Pancreas (tissue), 10 donors: ENCODE measurements at places on chromosomes 13 and 19.
A peak's percentile ranks its signal among the peaks of the same experiment; 100 is the strongest.

- H3K36me3 ChIP-seq, result no peaks in the 10 kb centered on the region
- H3K27me3 ChIP-seq, result no peaks in the 10 kb centered on the region
- H3K4me3 ChIP-seq, result no peak overlapping the region
- H3K27ac ChIP-seq, result no peak overlapping the region
Observed at GRCh38 chr13:98401934-98402333, 175.0 kb downstream of the STK24 start.

GRCh38 chr19:33758541-33759013 lies 38.1 kb upstream of the KCTD15 start:
- peak; percentile 50 for DNase-seq
- no peaks in the 10 kb centered on the region for H3K27me3 ChIP-seq
- no peak overlapping the region for H3K27ac ChIP-seq
- H3K4me1 ChIP-seq, result no peaks in the 10 kb centered on the region
- H3K36me3 ChIP-seq, result no peaks in the 10 kb centered on the region

GRCh38 chr19:4357095-4357797 lies 13.9 kb downstream of the MPND start:
- DNase-seq, result peak; percentile 66
- H3K4me1 ChIP-seq, result no peaks in the 10 kb centered on the region
- H3K4me3 ChIP-seq, result no peak overlapping the region
- H3K27ac ChIP-seq, result no peak overlapping the region
- peaks cover 18% of the 10 kb centered on the region for H3K36me3 ChIP-seq

- no peaks in the 10 kb centered on the region for H3K4me1 ChIP-seq
- no peak for DNase-seq
- H3K4me3 ChIP-seq, result no peak overlapping the region
- H3K27ac ChIP-seq, result no peak overlapping the region
- H3K36me3 ChIP-seq, result no peaks in the 10 kb centered on the region
- H3K27me3 ChIP-seq, result no peaks in the 10 kb centered on the region
Observed at GRCh38 chr13:59689057-59689456, 474.7 kb downstream of the DIAPH3 start.

- H3K27me3 ChIP-seq, result no peaks in the 10 kb centered on the region
- no peak overlapping the region for H3K4me3 ChIP-seq
- DNase-seq, result no peak
- no peak overlapping the region for H3K27ac ChIP-seq
- peaks cover 24% of the 10 kb centered on the region for H3K36me3 ChIP-seq
Observed at GRCh38 chr19:40584007-40584406, 7.3 kb downstream of the SHKBP1 start.

DNA sequence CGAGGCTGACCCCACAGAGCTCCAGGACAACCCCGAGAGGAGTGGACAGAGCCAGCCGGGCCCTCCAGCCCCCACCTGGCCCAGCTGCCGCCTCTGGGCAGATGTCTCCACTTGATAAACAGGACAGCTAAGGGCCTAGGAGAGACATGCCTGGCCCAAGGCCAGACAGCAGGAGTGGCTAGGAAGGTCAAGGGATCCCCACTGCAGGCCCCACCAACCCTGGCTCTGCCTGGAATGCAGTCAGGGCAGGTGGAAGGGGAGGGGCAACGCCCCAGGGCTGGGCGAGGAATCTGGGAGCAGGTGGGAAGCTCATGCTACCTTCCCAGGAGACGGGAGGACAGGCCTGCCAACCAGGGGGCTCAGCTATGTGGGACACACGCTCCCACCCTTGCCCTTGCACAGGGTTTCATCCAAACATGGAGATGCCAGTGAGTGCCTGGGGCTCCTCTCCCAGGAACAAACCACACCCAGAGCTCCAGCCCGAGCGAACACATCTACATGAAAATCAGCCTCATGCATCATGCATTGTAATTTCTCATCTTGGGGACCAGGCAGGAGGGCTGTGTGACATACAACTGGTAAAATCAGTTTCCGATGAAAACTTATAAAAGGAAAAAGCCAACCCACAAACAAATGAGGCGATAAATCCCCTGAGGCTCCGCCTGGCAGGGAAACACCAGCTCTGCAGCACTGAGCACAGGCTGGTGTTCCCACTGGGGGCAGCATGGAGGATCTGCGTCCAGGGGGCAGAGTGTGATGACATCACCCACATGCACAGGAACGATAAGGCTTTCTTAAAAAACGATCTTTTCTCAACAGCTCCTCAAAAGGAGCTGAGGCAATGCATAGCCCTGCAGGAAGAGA lies 25.0 kb downstream of the SH3GL1 start:
- DNase-seq, result peak; percentile 73
- H3K36me3 ChIP-seq, result no peaks in the 10 kb centered on the region
- peak overlapping the region; percentile 51 for H3K27ac ChIP-seq
- H3K4me1 ChIP-seq, result peaks cover 82% of the 10 kb centered on the region
- H3K4me3 ChIP-seq, result no peak overlapping the region

- peak overlapping the region; percentile 68 for H3K4me3 ChIP-seq
- DNase-seq, result no peak
- H3K36me3 ChIP-seq, result no peaks in the 10 kb centered on the region
- H3K27me3 ChIP-seq, result no peaks in the 10 kb centered on the region
- no peak overlapping the region for H3K27ac ChIP-seq
Observed at GRCh38 chr19:16184665-16185122, 516 bp upstream of the FAM32A start.
